HL-60 (cell line): ENCODE measurements at places on chromosomes 16 and 17.

GRCh38 chr16:12833926-12834325 is 30.2 kb upstream of the CPPED1 start:
- no peak for DNase-seq

- DNase-seq: no peak
These were observed 51.7 kb downstream of the ZFPM1 start for GRCh38 chr16:88504489-88505404.

DNA sequence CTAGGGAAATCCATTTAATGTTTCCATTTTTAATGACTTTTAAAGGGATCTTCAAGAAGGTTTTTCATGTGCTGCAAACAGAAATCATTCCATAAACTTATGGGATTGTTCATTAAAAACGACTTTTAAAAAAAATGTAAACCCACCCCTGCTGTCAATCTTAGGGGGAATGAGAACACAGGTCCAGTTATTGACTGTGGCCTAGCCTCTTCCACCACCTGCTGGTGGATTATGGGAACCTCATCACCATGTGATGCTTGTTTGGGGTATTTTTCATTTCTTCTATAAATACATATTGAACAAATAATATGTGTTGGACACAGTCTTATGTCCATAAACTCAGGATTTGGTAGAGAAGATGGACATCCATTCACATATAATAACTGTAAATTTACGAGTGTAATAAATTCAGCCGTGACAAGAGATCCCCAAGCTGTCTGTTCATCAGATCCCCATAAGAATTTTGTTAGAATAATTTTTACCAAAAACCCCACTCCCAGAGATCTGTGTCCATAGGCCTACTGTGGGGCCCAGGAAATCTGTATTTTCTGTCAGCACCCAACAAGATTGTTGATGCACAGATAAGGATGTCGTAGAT is 42.0 kb upstream of the TMC5 start:
- DNase-seq: no peak

DNA sequence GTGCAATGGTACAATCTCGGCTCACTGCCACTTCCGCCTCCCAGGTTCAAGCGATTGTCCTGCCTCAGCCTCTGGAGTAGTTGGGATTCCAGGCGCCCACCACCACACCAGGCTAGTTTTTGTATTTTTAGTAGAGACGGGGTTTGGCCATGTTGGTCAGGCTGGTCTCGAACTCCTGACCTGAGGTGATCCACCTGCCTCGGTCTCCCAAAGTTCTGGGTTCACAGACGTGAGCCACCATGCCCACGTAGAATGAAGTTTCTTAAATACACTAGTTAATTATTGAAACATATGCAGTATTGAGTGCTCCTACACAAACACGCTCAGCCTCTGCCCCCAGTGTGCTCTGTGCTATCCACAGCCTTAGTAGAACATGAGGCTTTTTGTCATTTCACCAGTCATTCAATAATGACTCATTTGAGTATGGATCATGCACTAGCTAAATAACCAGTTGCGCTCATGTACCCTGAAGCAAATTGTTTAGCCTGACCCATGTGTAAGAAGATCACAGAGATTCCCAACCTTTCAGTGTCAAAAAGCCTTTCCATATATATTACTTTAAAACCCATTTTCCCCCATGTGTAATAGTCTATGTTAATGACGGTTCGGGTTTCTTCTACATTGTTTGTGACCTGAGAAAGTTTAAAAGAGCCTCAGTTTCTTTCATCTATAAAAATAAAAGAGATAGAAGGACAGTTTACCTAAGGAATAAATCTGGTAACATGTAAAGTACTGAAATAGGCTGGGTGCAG is 49.7 kb downstream of the TUBD1 start:
- DNase-seq: no peak

DNA sequence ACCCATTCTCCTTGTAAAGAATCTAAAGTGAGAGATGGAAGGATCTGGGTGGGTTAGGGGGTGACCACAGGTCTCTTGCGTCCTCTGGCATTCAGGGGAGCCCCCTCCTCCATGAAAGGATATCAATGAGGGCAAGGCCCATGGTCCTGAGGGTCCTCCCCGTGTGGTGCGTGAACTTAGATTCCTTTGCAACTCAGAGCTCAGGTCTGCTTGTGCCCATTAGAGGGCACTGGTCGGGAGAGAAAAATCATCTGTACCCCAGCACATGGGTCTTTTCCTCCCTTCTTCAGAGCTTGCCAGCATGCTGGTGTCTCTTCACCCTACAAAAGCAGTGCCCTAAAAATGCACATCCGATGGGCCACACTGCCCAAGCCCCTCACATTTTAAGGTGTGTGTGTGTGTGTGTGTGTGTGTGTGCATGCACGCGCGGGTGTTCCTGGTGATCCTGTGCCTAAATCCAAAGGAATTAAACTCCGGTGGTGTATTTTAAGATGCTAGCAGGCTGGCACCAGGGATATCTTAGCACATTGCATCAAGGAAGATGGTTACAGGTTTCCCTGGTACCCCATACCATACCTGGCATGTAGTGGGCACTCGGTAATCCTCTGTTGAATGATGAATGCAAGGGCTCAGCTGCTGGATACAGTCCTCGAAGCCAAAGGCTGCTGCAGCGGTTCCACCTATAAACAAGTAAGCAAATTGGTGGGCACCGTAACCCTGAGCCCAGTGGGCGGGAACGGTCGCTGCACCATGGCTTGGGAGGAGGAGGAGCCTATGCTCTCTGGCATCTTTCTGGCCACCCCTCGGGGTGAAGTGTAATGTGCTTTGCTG is 4.7 kb downstream of the C1QTNF1 start:
- DNase-seq: no peak

DNA sequence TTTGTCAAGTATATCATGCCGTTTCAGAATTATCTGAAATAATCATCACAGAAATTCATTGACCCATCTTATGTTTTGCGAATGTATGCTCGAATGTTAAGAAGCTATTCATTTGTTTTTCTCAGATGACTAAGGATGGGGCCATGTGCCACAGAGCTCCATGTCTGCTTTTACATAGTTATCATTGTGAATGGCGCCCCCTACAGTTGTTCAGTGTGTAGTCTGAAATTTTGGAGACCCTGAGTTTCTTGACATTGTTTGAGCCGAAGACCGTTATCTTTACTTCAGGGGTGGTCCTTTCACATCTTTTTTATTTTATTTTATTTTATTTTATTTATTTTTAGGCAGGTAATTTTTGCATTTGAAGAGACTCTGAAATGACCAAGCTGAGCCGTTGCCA is 972.0 kb upstream of the RBFOX1 start:
- DNase-seq: no peak

GRCh38 chr16:84689111-84689510 is 10.7 kb upstream of the USP10 start:
- no peak for DNase-seq

DNA sequence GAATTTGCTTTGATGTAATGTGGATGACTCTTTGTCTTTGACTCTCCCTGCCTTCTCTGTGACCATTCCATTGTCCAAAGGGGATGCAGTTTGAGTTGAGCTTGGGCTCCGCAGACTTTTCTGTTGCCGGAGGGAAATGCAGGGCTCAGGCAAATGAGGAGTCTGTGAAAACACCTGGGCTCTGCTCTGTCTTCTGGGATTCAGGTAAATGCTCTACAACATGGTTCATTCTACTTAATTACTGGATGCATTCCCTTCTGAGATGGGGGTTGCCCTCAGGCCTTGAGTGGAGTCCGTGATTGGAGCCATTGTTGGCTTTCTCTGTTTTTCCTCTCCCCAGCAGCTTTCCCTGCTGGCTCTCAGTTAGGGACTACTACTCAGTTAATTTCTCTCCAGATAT is 26.4 kb upstream of the SPNS2 start:
- no peak for DNase-seq

- no peak for DNase-seq
These were observed 43.2 kb downstream of the SNX20 start for GRCh38 chr16:50637716-50638602.

GRCh38 chr16:54586474-54587175 is 300.0 kb upstream of the IRX3 start:
- no peak for DNase-seq

DNA sequence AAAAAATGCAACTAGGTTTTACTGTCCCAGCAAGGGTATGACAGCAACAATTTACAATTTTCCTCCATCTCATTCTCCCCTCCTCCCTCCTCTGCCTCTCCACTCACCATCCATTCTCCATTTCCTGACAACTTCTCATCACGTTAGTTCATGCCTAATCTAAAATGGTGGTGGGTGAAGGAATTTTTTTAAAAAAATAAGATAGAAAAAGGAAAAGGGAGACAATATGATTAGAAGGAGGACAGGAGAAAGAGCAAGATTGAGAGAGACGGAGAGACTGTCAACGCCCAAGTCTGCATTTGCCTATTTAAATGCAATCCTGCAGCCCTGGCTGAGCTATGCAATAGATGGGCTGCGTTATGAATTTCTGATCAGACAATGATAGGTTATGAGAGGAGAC is 380.7 kb upstream of the PSMD7 start:
- no peak for DNase-seq

DNA sequence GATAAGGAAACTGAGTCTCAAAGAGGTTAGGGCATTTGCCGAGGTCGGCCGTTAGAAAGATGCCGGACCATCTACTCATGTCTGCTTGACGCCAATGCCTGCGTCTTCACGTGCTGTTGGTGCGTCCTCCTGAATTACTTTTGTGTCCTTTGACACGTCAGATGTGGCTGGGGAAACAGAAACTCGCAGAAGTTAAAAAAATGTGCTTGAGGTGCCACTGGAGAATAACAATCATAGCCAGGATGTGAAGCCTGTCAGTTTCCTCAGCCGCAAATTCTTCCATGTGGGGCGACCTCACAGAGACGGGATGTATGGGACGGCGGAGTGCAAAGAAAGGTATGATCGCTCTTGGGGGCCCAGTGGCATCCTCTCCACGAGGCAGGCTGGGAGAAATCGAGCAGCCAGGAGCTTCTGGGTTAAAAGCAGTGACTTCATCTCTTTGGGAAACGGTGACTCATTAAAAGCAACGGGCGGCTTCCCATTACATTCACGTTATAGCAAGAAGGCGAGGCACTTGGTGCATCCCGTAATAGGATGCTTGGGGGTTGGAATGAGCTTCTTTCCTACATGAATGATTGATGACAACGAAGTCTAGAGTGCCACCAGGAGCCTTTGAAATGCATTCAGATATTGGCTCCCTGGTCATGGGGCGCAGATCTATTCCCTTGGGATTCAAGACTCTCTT is 67.8 kb downstream of the BMERB1 start:
- DNase-seq: no peak

- DNase-seq: no peak
These were observed 76.3 kb upstream of the WSB1 start for GRCh38 chr17:27217631-27218030.

DNA sequence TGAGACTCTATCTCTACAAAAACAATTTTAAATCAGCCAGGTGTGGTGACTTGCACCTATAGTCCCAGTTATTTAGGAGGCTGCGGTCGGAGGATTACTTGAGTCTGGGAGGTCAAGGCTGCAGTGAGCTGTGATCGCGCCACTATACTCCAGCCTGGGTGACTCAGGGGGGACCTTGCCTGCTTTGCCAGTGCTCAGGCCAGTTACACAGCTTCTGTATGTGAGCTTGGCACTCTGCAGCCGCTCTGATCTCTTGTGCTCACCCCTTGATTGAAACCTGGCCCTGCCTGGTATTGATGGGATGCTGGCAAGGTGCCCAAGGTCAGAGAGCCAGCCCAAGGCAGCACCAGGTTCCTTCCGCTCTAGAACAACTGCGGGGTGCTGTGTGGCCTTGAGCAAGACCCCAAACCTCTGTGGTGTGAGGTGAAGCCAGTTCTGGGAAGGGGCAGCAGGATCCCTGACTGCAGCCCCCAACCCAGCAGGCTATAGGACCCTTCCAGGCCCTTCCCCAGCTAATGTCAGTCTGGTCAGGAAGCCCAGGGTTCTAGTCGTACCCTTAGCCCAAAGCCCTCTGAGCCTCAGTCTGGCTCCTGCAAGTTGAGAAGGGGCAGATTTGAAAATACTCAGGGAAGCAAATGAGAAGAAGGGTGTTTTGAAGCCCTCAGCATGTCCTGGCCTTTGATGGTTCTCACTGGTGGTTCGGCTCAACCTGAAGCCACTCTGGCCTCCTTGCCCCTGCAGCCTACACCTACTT is 18.9 kb downstream of the MMP15 start:
- DNase-seq: no peak

DNA sequence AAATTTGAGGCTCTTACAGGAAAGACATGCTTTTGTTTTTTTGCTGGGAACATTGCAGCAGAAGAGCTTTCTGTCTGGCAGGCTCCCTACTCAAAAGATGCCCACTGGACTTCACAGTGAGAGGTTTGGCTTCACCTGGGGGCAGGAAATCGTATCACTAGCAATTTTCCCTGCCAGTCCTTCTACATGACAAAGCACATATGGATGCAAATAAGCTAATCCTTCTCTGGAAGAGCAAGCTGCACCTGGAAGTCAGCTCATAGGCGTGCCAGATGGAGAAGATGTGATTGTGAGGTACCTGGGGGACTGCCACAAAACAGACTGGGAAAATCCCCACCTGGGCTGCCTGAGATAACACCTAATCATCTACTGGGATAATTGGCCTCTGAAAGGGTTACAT is 195.0 kb upstream of the CPHXL start:
- DNase-seq: no peak

DNA sequence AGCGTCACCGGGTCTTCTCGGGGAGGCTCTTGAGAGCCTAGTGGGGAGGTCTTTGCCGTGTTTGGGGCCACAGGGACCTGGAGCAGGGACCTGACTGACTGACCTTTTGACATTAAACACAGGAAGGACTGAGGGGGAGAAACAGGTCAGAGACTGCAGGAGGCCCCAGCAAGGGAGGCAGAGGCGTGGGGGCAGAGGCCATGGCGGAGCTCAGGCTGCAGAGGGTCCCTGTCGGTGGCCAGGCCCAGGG is 41.6 kb upstream of the GSE1 start:
- no peak for DNase-seq

GRCh38 chr16:29656688-29657523 is 6.1 kb upstream of the SPN start:
- no peak for DNase-seq

DNA sequence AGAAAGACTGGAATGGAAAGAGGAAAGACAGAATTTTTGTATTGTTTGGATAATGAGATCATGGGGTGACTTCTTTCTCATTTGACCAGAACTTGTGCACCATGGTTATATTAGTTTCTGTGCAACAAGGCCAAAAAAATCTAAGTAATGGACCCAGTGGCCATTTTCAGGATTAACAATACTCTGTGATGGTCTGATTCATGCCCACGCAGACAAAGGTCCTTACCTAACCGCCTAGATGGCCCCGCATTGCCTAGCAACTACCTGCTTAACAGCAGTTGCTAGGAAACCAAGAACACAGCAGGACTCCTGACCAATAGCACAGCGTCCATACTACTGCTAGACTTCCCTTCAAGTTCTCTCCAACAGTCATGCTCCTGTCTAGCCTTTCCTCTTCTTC is 22.4 kb downstream of the MIS12 start:
- DNase-seq: no peak

DNA sequence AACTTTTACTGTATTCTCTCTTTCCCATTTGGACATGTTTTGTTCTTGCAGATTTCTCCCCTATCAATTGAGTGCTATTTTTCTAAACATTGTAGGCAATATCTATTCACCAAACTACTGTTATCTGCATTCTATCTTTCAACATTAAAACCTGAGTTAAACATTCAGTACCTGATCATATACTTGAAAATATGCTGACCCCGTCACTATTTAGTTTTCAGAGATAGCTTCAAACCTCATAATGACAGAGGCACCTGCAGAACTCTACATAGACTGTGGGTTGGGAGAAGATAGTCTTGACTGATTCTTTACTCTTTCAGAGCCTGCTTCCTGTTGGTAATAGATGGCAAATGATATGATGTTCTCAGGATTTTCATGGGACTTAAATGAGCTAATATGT is 965.7 kb upstream of the GOT2 start:
- DNase-seq: no peak

- no peak for DNase-seq
These were observed 1355.2 kb downstream of the CDH8 start for GRCh38 chr16:60681043-60681442.

- DNase-seq: peak; percentile 90
These were observed 15.4 kb downstream of the FLYWCH1 start for GRCh38 chr16:2927010-2927646.
